H1 (cell line): ENCODE measurements at places on chromosomes 16 and 17.

DNA sequence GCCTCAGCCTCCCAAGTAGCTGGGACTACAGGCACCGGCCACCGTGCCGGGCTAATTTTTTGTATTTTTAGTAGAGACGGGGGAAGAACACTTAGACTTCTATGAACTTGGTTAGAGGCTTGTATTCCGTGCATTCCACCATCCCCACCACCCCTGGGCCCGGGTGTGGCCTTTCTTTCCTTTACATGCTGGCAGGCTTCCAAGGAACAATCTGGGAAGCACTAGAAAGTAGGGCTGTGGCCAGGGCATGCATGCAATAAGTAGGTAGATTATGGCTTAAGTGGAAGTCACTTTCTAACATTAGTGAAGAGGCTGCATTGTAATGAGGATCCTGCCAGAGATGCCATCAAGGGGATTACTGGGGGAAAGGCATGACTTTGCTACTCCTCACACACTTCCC lies 171.6 kb downstream of the SHISA6 start:
- DNase-seq = no peak

- DNase-seq = no peak
Measured at GRCh38 chr17:49338883-49339282, 23.2 kb downstream of the ZNF652 start.

- DNase-seq = no peak
Measured at GRCh38 chr16:89687092-89687940, 827 bp downstream of the CDK10 start.

DNA sequence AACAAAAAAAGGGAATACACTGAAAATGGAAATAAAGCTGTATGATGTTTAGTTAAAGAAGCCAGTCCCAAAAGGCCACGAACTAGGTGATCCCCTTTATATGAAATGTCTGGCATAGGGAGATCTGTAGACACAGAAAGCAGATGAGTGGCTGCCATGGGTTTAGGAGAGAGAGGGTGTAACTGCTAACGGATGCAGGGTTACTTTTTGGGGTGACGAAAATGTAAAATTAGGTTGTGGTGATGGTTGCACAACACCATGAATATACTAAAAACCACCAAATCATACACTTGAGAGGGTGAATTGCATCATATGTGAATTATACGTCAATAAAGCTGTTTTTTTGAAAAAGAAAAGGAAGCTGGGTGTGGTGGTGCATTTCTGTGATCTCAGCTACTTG lies 99.6 kb downstream of the ADCY9 start:
- no peak for DNase-seq

DNA sequence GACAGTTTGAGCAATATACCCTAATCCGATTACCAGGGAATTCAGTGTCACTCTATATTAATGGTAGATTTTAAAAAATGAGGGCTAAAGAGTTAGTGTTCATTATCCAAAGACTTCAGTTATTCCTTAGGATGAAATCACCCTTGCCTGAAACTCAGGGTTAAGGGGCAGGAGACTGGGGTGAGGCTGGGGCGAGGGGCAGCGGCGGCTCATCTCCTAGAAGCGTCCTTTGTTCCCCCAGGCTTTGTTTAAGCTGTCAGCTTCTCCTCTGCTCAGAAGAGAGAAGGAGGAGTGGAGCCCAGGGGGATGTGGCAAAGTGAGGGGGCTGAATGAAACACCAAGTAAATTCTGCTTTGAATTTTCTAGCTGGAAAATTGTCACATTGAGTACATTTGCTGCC lies 117.7 kb upstream of the ELAC2 start:
- DNase-seq = no peak

GRCh38 chr16:13056607-13057006 lies 155.2 kb downstream of the SHISA9 start:
- no peak for DNase-seq

GRCh38 chr16:85168732-85169256 lies 56.5 kb upstream of the CIBAR2 start:
- DNase-seq = no peak

- no peak for DNase-seq
Measured at GRCh38 chr17:6868582-6868981, 37.1 kb upstream of the TEKT1 start.

DNA sequence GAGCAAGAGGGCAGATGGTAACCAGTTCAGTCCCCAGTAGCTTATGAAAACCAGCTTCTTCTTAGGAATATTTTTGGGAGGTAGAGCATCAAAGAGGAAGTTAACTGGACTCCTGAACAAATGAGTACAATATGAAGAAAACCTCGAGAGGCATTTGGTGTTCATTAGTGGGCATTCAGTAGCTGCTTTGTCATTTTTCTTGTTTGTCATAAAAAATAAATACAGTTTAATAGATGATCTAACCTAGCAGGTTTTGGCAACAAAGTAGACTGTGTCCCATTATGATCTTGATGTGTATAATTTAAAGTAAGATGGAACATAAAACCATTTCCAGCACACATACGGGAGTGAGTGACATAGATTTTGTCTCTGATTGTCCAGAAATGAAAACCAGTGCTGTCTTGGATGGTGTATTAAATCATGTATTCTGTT lies 173.1 kb downstream of the HS3ST3A1 start:
- DNase-seq = no peak

- DNase-seq = no peak
Measured at GRCh38 chr17:57523926-57524632, 221.0 kb downstream of the CCDC182 start.

DNA sequence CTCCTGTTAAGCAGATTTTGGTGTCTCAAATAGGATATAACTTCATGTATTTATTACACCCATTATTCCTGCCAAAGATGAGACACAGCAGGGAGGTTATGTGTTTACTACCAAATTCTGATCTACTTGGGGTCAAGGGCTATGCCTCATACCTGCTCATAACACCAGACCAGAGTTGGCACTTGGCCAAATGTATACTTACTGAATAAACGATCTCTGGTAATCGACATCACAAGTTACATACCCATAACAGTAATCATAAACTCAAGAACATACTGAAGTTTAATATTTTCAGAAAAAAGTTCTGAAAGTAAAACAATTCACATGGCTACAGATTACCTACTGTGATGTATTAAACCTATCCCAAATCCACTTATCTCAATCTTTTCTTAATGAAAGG lies 2.9 kb downstream of the TMEM170A start:
- no peak for DNase-seq

DNA sequence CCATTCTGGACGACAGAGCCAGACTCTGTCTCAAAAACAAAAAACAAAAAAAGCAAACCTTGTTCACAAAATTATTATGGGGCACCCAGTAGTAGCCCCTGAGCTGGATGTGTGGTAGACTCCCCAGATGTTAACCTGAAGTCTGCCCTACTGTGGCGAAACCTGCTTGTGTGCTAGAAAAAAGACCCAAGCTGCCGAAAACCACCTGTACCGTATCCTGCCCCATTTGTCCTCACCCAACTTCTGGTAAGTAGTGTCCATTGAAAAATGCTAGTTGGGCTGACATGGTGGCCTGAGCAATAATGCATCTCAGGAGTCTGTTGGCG lies 9.1 kb downstream of the RMI2 start:
- DNase-seq = no peak

GRCh38 chr17:29022074-29022473 lies 16.2 kb upstream of the SEZ6 start:
- DNase-seq = no peak

DNA sequence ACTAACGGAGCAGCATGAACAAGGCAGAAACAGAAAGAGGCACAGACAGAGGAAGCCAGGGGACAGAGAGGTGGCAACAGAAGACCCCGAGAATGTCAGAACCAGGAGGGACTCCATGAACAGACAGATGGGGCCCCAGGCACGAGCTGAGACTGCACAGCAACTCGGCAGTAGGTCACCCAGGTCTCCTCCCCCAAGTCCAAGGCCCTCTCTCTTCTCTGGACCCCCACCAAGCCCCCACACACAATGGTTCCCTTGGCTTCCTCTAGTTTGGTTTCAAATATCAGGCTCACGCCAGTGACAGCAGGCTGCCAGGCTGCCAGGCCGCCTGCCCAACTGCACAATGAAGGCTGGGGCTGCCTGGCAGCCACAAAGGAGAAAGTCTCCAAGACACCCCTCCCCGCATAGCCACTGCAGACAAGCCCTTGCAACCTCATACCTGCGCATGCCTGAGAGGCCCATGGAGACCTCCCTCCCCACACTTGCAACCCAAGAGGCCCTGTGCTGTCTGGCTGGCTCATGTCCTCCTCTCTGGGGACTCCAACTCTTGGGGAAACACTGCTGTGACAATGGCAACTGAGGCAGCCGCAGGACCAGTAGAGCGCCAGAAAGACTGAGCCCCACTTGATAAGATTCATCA lies 54.8 kb downstream of the PIMREG start:
- DNase-seq = no peak

- DNase-seq = no peak
Measured at GRCh38 chr17:3569534-3570137, 12.0 kb upstream of the TRPV3 start.

GRCh38 chr17:76969598-76970172 lies 101.5 kb downstream of the MGAT5B start:
- DNase-seq = no peak

GRCh38 chr17:65683428-65683827 lies 122.0 kb upstream of the AXIN2 start:
- no peak for DNase-seq

DNA sequence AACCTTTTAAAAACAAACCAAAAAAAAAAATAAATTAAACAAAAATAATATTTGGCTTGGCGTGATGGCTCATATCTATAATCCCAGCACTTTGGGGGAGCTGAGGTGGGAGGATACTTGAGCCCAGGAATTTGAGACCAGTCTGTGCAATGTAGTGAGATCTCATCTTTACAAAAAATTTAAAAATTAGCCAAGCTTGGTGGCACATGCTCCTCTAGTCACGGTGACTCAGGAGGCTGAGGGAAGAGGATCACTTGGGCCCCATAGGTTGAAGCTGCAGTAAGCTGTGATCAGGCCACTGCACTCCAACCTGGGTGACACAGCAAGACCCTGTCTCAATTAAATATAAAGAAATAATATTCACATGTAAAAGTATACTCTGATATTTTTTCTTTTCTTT lies 12.2 kb downstream of the GNGT2 start:
- DNase-seq = no peak

GRCh38 chr16:67001726-67002125 lies 13.3 kb downstream of the CES4A start:
- DNase-seq = no peak

- DNase-seq = no peak
Measured at GRCh38 chr17:82175951-82176350, 36.7 kb downstream of the CCDC57 start.

GRCh38 chr17:40177275-40177874 lies at the start of gene RAPGEFL1:
RAPGEFL1 (plus strand) TSS chr17:40177470; CDS start chr17:40177862, 392 bp downstream.
- peak; percentile 86 for DNase-seq

DNA sequence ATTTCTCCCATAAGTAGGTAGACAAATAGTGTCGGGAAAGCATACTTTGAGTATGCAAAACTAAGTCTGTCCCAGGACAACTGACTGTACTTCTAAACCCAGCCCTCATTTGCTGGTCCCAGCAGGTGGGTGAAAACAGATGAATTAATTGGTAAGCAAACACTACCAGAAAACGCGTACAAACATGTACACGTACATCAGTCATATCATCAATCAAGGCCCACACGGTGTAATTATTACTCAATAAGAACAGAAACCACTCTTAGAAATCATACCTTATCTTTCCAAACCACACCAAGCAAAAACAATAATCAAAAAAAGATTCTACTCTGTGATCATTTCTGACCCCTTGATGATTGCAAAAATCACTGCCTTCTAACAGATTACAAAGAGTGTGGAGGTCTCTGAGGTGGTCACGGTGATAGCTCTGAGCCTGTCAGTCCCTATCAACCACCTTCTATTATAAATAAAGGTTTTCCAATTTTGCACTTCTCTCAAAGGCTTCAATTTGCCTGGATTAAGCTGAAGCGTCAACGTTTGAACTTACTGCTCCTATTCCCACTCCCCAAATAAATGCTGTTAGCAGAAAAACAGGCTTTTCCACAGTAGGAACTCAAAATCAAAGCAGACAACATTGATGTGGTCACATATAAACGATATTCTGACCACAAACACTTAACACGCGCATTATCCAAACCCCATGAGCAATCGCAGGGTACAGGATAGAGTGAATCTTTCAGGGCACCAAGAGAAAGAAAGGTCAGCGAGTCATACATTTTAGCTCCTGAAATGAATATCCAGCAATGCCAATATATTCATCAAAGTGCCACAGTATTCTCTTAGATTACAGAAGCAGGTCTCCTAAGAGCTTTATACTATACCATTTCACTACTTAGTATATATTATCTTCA lies 211.9 kb downstream of the STX8 start:
- no peak for DNase-seq

GRCh38 chr16:6827931-6828330 lies 504.7 kb upstream of the RBFOX1 start:
- no peak for DNase-seq

- DNase-seq = no peak
Measured at GRCh38 chr17:80792373-80792781, 199.3 kb upstream of the CHMP6 start.

DNA sequence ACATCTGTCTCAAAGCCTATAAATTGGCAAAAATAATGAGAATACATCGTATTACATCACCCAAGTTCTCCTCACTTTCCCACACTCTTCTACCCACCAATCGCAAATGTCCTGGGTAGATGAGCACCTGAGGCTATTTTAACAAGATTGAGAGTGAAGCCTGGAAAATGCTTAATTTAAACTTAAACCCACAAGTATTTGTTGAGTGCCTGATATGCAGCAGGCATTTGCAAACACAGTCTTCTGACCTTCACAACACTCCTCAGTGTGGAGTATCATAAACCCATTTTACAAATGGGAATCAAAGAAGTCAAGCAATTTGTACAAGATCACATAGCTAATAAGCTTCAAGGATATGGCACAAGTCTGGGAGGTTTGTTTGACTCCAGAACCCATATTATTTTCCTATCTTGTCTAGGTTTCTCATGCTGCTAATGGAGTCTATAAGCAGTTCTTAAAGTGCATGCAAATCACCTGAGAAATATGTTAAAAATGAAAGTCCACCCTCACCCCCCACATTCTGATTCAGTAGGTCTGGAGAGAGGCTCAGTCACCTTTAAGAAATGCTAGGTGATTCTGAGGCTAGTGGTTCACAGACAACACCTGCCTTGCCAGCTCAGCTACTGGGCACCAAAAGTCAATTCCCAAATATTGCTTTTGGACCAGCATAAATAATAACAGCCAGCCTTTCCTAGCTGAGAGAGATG lies 34.9 kb upstream of the CCL2 start:
- no peak for DNase-seq
